Stimulated activated CD4-positive, alpha-beta T cell treated with anti-CD3 and anti-CD28 coated beads, Interleukin-1b, Interleukin-23, amount 100 ng/mL, for 24 hours (primary cell): ENCODE measurements at places on chromosomes 4 and X.

DNA sequence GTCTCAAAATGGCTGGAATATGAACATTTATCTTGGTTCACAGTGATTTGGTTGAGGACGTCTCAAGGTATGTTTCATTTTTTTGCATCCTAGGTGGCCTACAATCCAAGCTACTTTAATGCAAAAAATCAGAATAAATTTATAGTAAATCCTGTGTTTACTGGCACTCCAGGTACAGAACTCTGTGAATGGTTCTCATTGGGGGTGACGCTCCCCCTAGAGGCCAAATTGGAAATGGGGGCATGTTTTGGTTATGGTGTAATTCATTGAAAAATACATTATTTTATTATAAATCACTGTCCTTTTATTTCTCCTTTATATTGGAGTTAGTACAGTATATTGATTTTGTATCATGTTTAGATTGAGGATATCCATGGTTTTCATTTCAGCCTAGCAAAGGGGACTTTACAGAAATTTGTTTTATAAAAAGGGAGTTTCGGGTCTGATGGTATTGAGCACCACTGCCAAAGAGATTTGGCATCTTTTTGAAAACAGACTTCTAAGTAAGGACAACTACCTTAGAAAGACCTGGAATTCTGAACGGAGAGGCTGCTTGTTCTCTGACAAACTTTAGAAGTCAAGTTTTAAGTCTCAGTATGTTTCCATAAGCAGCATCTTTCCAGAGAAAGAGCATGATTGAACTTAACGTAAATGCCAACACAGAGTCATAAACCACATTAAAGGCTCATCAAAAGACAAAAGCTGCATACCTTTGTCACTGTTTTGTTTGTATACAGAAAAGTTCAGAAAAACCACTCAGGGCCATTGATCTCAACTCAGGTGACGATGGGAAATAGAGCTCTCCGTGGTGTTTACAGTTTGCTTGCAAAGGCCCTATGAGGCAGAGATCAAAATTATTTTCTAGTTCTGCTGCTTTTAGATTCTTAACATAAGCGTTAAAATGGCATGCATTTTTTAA lies 19.4 kb downstream of the MTM1 start:
- no peak for DNase-seq

DNA sequence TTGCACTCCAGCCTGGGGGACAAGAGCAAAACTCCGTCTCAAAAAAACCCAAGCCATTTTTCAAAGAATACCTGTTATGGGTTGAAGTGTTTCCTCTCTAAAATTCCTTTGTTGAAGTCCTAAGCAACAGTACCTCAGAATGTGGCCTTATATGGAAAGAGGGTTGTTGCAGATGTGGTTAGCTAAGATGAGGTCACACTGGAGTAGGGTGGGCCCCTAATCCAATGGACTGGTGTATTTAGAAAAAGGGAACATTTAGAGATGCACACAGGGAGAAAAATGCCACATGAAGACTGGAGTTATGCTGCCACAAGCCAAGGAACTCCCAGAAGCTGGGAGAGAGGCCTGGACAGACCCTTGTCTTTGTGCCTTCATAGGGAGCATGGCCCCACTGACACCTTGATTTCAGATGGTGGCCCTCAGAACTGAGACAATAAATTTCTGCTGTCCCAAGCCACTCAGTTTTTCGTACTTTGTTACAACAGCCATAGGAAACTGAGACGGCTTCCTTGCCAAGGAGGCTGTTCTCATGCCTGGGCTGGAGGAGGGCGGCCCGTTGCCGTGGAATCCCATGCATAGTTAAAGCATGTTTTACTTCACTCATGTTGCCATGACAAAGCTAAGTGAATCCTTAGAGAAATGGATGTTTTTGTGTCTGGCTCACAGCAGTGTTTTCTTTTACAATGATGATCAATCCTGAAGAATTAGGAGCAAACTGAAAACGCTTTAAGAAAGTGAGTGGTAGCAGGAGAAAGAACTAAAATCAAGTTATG lies 16.5 kb downstream of the TRAPPC2 start:
- DNase-seq, result no peak

GRCh38 chr4:112559053-112559452 lies 43.1 kb upstream of the NEUROG2 start:
- no peak for DNase-seq

GRCh38 chr4:91057871-91058270 lies 930.7 kb downstream of the CCSER1 start:
- no peak for DNase-seq

GRCh38 chrX:12988797-12989196 lies 13.9 kb downstream of the TMSB4X start:
- no peak for DNase-seq

- DNase-seq, result no peak
Measured at GRCh38 chr4:159447296-159447695, 344.4 kb downstream of the RAPGEF2 start.

DNA sequence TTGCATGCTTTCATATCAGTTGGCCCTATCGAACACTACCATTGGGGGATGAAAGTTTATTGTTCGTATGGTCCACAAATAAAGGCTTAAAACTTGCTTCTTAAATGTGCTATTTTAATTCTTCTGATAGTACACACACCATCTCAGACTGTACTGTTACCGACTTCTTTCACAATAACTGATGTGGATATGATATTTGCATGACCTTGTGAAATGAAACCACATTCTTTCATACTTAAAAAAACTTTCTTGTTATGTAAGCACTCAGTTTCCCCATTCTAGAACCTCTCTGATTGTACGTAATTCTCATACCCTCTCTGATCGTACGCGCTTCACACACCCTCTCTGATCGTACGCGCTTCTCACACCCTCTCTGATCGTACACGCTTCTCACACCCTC lies 12.0 kb upstream of the WDR19 start:
- no peak for DNase-seq

DNA sequence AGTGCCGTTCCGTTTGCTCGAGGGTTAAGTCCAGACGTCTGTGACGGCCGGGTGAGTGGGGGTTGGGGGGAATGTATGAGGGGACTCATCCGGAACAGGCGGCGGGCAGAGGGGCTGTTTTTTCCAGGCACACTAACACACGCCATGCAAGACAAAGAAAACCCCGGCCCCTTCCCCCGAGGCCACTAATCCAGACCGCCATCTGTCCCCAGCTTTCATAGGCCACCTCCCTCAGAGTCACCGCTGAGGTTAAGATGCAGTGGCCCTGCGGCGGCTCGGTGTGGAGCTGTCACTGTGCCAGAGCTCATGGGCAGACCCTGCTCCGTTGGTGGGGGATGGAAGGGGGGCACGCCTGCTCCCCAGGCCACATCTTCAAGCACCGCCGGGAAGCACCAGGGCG lies 34.1 kb downstream of the SORCS2 start:
- no peak for DNase-seq

DNA sequence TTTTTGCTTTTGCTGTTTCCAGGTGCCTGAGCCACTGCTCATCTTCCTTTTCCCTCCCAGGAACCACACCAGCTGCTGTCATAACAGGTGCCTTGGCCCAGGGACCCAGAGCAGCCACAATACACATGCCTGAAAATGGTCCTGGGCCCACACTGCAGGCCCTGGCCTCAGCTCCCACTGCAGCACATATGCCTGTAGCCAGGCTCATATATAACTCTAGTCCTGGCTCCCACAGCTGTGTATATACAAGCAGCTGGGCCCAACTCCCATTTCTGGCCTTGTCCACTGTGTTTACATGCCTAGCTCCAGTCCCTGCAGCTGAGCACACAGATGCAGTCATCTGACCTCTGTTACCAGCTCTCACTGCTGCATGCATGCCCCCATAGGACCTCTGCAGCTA lies 930.5 kb downstream of the ADGRL3 start:
- no peak for DNase-seq

DNA sequence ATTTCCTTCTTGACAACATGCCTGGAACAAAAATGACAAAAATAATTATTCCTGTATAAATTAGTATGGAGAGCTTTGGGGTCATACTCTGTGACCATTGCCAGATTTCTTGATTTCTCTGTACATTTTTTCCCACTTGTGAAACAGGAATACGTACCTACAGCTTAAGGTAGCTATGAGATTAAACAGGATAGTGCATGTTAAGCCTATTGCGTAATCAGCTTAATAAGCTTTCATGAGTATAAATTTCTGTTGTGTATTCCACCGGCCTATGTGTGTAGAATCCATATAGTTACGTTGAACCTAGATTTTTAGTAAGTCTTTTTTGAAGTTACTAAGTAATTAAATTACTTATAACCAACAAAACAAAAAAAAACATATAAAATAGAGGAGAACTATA lies 334.9 kb downstream of the DCTD start:
- no peak for DNase-seq

GRCh38 chr4:111905511-111905910 lies 239.7 kb upstream of the FAM241A start:
- DNase-seq, result no peak

DNA sequence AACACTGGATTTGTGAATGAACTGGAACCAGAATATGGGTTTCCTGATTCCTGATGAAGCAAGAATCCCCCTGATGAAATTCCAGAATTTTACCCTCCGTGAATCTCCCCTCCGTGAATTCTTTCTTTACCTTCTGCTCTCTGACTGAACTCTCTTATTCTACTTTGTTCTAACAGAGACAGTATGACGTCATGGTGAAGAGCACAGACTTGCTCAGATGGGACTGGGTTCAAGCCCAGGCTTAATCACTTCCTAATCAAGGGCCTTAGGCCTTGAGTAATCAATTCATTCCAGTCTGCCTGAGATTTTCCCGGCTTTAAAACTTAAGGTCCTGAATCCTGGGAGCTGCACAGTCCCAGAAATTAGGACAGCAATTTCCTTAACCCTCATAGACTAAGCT lies 64.5 kb downstream of the IQCM start:
- no peak for DNase-seq

GRCh38 chr4:56817840-56818491 lies 3.5 kb downstream of the SPINK2 start:
- no peak for DNase-seq

GRCh38 chrX:18290200-18290599 lies 64.3 kb downstream of the SCML2 start:
- no peak for DNase-seq

DNA sequence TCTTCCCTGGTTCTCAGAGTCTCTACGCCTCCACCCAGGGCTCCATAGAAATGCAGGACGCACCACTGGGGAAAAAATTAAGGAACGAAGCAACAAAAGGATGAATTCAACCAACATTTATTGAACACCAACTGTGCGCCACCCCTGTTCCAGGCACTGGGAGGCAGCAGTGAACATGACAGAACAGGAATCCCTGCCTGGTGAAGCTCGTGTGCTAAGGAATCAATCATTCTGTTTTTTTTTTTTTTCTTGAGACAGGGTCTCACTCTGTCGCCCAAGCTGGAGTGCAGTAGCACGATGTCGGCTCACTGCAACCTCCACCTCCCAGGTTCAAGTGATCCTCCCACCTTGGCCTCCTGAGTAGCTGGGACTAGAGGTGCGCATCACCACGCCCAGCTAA lies 1.9 kb upstream of the FTSJ1 start:
- no peak for DNase-seq

- DNase-seq, result no peak
Measured at GRCh38 chrX:44568196-44568595, 25.5 kb upstream of the FUNDC1 start.

DNA sequence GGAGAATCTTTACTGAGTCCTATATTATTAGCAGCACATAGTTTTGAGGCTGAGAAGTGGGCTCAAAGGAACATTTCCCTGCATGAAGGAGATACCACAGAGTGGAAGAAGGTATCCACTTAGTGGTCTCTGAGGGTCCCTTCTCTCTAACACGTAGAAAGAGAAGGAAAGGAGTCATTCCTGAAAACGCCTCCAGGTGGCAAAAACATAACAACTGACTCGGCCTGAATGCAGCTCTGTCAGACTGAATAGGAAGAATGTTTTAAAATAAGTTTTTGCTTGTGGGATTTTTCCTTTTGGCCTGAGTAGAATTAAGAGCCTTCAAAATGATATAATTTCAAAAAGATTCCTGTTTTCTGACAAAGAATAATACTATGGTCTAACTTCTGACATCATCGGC lies 23.3 kb downstream of the RPGR start:
- no peak for DNase-seq

GRCh38 chr4:186250760-186251159 lies 15.2 kb upstream of the F11 start:
- no peak for DNase-seq

- DNase-seq, result no peak
Measured at GRCh38 chr4:4426511-4427120, 39.7 kb downstream of the NSG1 start.

- no peak for DNase-seq
Measured at GRCh38 chr4:13840502-13841190, 213.1 kb upstream of the BOD1L1 start.

DNA sequence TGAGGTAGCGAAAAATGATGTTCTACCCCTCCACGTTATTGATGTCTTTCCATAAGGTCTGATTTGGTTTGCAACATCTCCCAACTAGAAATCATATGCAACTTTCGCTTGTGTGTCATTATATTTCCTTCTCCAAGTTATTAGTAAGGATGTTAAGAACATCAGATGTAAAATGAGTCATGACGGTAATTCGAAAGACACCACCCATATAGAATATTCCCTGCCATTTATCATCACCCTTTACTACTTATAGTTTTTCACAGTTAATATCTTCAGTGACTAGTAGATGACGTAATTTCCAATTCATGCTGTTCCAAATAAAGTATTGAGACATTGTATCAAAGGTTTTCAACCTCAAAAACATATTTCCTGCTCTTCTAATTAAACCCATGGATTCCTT lies 146.7 kb upstream of the MAP3K15 start:
- no peak for DNase-seq

DNA sequence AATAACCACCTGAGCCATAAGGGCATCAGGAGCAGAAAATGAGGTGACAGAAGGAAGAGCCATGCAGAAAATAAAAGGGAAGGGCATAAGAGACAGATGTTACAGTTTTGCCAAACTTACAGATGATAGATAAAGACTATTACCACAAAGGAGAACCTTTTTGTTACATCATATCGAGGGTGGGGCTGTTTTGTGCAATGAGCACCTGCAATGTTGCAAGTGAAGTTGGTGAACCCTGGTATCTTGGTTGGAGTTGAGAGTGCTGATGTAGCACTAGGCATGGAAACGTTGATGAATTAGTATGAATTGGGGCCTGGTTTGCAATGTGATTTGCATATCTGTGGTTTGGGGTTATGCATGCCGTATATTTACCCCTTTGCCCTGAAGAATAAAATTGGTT lies 119.8 kb upstream of the TEX13D start:
- DNase-seq, result no peak

DNA sequence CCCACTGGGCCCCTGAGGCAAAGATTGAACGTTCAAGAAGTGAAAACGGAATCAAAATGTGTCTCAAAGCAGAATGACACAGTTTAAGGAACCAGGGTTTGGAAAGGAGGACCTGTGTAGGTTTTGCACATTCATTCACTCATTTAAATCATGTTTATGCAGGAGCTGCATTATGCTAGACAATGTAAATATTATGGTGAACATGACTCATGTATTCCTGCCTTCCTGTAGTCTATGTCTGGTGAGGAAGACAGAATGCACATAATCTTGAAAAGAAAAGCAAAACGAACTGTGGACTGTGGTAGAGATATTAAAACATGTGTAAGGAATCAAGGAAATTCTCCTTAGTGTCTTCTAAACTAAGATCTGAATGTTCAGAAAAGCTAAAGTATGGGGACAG lies 311.8 kb upstream of the SMIM31 start:
- no peak for DNase-seq
